Fibroblast of skin of scalp (primary cell): ENCODE measurements at places on chromosomes 5 and 9.

DNA sequence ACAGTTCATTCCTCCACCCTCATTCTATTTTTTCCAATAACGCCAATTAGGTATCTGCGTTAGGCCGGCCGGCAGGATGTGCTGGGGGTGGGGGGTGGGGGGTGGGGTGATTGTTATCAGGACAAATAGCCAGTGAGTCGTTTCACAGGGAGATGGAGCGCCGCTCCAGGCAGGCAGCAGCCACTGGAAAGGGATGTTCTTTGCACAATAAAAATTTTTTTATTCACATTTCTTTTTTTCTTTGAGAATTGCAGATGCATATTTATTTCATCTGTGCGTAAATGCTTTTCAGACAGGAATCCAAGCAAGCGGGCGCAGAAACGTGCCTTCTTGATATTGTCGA is 4.1 kb downstream of the LMX1B start:
- DNase-seq, result no peak

DNA sequence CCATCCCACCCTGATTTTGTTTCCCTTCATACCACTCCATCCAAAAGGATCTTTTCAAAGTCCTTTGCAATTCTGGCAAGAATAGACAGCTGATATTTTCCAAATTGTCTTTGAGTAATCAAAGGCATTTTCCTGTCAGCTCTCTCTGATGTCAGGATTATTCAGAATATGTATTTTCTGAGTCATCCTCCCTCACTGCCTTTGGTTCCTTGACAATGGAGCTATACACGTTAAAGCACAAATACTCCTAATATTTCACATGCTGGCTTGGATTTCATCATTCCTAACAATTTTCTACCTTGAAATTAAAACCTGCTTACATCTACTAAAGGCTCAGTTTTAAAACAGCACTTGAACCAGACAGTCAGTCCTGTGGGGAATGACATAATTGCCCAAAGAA is 379.4 kb downstream of the GADD45G start:
- peak; percentile 73 for DNase-seq

DNA sequence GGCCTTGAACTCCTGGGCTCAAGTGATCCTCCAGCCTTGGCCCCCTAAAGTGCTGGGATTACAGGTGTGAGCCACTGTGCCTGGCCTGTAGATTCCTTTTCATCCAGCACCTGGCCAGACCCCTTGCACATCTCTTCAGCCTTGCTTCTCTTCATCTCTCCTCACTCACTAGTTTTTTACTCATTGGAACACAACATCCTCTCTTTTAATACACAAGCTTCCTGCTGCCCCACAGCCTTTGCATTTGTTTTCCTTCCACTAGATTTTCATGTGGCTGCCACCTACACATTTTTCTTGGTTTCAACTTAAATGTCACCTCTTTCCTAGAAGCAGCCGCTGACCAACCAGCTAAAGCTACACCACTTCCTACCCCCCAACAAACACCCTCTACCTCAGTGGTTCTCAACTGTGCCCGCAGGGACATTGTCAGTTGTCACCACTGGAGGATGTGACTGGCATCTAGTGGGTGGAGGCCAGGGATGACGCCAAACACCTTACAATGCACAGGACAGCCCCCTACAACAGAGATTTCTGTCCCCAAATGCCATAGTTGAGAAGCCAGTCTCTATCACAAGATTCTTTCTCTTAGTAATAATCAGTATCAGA is 33.7 kb downstream of the HAVCR1 start:
- no peak for DNase-seq

GRCh38 chr9:85041466-85042137 is 372.1 kb downstream of the NTRK2 start:
- DNase-seq, result no peak

DNA sequence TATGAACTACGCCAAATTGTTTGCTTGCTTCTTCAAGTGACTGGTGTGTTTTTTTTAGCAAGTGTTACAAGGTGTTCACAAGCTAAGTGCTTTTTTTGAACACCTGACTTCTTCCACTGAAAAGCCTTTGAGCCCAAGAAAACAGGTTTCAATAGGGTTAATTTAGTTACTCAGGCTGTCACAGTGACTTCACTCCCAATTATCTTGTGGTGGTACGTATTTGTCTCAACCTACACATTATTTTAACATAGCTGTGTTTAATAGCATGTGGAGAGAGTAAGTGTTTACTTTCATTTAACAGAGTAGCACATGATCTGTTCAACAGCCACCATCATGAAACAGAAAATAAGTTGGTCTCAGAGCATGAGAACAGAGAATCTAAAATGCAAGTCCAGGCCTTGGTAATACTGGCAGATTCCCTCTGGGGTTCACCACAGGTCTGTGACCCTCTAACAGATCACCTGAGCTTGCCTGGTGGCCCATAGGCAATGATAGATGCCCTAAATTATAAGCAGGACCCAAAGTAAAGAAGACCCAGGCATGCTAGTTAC is 267.7 kb upstream of the SMARCA2 start:
- DNase-seq, result no peak

GRCh38 chr5:16538006-16538405 is 72.4 kb upstream of the ZNF622 start:
- no peak for DNase-seq

DNA sequence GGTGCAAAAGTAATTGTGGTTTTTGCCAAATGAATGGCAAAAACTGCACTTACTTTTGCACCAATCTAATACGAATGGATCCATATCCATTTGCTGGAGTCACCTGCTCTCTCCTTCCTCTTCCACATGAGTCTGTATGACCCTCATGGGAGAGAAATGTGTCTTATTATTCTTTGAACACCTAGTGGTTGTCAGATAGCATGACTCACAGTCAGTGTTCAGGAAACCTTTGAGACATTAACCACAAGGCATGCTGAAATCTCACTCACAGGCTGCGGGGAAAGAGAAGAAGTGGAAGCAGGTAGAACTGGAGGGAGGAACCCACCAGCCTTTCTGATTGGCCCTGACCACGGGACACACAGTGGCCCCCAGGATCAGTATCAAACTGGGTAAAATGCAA is 222.8 kb upstream of the KLF4 start:
- DNase-seq, result peak; percentile 27
